Mammary epithelial cell (primary cell): ENCODE measurements at places on chromosomes 4 and X. TPM values are rescaled to one million over a fixed set of nuclear protein-coding genes. Genes with fewer than 3 reads are reported as not detected.

DNA sequence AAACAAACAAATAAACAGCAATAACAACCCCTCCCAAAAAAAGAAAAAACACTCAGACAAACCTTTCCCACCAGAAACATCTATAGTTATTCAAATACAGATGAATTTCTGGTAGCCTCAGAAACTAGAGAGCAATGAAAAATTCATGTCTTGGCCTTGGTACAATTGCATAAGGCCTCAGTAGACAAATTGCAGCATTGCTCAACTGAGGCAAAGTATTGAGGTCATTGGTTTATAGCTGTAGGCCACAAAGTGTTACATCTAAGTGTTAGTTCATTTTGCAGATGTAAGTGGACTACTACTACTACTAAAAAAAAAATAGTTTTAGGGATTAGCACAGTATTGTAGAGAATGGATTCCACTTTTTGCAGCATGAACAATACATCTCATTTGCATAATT lies 2268.3 kb downstream of the ARAP2 start:
- no peak for DNase-seq

DNA sequence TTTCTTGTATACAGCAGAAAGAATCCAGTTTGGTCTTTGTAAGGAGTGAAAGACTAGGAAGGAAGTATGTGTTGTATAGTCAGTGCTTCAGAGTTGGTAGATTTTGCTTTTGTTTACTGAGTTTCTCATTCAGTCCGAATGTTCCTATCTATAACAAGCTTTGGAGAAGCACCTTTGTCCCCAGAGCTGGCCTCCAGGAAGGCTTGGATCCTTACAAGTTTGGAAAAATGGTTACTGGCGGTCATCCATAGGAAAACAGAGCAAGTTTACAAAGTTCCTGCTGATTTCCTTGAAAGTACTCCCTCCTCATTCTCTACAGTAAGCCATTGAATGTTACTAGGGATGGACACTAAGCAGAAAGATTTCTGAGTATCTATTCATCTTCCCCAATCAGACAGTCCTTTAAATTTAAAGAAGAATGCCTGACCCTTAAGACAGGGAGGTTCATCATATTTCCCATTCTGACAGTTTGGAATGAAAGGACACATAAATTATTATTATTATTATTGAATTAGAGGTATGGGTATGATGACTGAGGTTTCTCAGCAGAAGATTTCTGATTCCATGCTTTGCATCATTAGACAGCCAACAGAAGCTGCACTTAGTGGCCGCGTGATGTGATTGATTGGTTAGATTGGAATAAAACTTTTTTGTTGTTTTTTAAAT lies 35.8 kb downstream of the FAT4 start:
- DNase-seq, result no peak

DNA sequence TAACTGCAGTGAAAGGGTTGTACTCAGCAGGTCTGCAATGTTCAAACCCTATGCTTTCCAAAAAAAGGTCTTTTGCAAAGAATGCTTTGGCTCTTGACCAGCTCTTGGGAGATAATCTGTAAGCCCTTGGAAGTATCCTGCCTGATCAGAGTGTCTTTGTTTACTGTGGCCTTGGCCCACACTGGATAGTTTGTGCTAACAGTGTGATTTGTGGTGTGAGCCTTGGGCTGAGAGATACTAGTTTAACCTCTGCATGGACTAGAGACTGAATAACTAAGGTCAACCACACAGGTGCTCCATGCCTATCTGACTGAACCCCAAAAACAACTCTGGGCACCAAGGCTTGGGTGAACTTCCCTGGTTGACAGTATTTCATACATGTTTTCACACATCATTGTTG lies 3.6 kb upstream of the MAGED1 start:
- DNase-seq, result no peak

DNA sequence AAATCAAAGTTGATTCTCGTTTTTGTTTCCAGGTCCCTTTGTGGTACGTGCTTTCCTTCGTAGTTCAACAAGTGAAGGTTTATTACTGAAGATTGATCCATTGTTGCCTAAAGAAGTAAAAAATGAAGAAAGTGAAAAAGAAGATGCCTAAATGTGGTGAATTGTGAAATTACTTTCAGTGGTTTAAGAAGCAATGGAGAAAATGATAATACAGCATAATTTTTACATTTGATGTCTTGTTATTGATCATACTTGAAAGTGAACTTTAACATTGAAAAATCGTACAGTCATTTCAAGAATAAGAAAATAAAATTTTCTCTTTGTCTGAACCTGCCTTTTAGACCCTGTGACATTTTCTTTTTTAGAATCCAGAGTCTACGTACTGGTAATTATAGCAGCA lies 89.8 kb downstream of the MRPL1 start:
- no peak for DNase-seq

DNA sequence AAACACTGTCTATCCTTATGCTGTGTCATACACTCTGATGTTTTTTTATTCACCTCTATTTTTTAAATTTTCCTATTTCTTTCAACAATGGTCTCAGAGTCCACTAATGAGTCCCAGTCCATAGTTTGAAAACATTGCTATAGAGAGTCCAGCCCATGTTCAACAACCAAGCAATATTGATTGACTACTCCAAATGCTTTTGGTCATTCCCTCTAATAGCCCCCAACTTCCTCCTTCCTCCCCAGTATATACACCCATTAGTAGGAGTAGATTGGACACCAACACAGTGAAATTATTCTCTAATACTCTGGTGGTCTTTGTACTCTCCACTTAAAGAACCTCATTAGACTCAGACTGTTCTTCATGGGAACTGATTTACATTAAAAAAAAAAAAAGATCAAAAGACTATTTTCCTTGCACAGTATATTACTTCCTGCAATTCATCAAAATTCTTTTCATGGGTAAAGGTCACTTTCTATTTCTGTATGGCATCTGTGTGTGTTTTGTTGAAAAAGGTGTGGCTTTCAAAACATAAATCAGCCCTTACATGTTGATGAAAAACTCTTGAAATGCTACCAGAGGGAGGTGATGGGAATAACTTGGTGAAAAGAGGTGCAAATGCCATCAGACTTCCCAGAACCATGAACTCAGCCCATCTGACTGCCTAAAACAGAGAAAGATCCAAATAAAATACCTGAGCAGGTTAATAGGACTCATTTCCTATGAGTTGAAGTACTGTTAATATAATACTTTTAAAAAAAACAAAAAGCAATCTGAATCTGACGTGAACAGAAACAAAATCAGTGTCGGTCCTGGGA lies 250.3 kb upstream of the KLF3 start:
- no peak for DNase-seq

DNA sequence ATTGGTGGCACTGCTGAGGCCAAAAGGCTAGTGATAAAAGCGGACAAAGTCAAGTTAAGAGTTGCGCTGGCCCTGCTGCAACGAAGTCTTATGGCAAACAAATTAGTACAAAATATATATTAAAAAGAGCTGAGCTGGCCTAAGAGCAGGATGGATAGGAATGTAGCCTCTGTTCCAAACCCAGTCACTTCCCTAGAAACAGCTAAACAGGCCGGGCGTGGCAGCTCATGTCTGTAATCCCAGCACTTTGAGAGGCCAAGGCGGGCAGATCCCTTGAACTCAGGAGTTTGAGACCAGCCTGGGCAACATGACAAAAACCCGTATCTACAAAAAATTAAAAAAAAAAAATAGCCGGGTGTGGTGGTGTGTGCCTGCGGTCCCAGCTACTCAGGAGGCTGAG lies 32.4 kb upstream of the UGDH start:
- DNase-seq, result no peak

DNA sequence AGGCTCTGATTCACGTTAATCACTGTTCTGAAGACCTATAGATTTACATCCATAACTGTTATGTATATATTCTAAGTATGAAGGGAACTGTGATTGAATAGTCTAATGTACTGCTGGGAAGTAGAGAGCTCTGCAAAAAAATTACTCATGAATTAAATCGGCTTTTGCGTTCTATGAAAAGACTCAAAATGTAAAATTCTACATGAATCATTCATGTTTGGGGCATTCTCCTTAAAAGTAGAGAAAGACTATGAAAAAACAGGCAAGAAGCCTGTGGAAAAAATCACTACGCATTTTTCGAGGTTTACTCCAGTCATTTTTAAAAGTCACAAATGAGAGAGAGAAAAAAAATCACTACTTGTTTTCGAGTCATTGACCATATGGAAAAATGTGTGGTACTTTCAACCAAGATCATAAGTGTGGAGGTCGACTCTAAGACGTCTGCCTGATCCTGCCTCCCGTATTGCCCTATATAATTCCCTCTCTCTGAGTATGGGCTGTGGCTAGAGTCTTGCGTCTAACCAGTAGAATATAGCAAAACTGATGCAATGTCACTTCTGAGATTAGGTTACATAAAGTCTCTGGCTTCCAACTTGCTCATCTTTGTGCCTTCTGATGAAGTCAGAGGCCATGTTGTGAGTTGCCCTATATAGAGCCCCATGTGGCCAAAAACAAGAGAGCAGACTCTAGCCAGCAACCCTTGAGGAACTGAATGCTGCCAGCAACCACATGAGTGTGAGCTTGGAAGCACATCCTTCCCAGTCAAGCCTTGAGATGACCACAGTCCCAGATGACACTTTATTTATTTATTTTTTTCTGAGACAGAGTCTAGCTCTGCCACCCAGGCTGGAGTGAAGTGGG lies 32.1 kb upstream of the VEGFD start:
- no peak for DNase-seq

GRCh38 chr4:89708903-89709421 lies 128.0 kb downstream of the SNCA start:
- DNase-seq, result no peak

GRCh38 chr4:168291242-168291641 lies 27.3 kb downstream of the DDX60 start:
- DNase-seq, result no peak

DNA sequence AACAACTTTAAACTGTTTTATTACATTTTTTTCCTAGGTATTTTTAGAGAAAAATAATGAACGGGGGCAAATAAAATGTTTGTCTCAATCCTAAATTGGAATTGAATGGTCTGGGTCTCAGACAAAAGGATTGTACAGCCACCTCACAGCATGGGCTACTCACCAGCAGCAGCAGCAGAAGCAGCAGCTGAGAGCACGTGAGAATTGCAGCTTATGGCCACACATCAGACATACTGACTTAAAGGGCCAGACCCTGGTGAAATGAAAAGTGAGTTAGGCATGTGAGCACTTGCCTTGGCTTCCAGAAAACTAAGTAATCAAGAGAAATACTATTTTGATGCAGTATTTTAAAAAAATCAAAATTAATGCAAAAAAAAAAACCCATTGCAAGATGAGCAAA lies 56.6 kb downstream of the AASDH start:
- no peak for DNase-seq

- DNase-seq, result no peak
Measured at GRCh38 chrX:13535376-13536165, 33.8 kb upstream of the EGFL6 start.

DNA sequence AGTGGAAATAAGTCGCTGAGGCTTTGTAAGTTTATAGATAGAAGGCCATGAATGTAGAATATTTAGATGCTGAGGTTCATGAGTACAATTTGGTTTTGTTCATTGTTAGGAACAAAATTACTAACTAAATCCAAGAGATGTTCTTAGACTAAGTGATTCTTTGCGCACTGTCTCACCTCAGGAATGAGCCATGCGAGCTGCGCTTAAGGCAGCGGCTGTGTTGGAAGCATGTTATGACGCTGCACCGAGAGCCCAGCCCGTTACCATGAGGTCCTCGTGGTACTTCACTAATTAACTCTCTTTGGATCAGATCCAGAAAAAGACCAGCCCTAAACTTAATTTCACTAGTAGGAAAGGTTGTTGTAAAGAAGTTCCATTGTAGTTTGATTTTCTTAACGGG lies 166.2 kb downstream of the RAPGEF2 start:
- no peak for DNase-seq

DNA sequence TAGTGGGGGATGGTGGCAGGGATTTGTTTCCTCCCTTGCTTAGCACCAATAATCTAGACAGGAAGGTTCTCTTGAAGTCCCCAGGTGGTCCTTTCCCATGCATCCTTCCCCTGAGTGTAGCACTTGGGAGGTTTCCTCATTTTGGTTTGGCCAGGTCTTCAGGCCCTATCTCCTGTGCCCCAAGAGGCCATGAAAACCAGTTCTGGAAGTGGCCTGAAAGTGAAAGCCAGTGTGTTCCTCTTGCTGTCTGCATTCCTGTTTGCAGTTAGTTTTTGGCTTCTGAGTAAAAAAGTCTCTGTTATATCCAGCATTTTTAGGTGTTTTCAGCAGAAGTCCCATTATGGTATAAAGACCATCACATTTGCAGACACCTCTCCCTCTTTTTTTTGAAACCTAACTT lies 59.5 kb downstream of the MTM1 start:
- no peak for DNase-seq

- no peak for DNase-seq
Measured at GRCh38 chr4:85774489-85774888, 299.5 kb downstream of the ARHGAP24 start.

- no peak for DNase-seq
Measured at GRCh38 chrX:150506020-150506419, 62.4 kb upstream of the MTM1 start.

DNA sequence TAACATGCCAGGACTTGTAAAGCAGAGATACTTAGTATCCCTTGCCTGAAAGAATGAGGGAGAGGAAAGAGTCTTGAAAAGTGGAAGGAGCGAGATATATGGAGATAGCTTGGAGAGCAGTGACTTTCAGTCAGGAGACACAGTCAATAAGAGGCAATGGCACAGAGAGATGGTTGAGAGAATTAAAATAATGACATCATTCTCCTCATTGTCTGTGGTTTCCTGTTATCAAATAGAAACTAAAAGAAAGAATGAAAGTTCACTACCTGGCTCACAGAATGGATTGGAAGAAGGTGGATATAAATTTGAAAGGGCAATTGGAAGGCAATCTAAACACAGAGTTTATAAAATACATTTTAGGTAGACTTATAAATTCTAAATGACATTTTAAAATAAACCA lies 760.2 kb upstream of the AADAT start:
- DNase-seq, result no peak

DNA sequence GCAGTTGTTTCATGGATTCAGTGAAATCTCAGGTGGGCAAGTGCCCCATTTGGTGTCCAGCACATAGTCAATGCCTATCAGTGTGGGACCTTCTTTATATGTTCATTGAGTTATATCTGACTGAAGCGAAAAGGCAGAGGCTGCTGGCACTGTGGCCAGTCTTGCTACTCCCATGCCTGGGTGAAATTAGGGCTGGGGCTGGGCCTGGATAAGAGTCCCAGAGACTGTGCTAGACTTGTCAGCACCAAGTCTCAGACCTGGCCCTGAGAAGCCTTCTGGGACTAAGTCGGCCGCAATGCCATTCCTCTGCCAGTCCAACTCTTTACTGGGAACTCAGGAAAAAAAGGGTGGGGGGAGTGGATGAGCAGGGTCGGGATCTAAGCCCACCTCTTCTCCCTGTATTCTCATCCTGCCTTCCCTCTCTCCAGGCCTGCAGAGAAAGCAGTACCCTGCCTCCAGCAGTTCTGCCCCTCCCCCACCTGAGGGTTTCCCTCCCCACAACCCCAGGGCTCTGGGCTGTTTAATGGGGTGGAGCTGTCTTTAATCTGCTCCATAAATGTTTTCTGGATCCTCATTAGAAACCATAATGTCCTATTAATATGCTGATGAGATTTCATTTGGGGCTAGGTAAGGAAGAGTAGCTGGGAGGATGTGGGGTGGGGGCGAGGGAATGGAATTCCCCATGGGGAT lies 153.5 kb upstream of the PJA1 start:
- DNase-seq, result no peak

- peak; percentile 70 for DNase-seq
Measured at GRCh38 chrX:9911487-9911886, 55.7 kb upstream of the CLDN34 start.

CCDC149 gene
- 4.8 TPM for total RNA-seq

F8A2 gene
- total RNA-seq, result not detected in 2 replicates

PARM1 gene
- not detected in 2 replicates for total RNA-seq

SHROOM2 gene
- total RNA-seq, result 12.0 TPM

MAGEH1 gene
- total RNA-seq, result 8.2 TPM

SLIT2 gene
- 0.17 TPM for total RNA-seq

POLR2B gene
- 105 TPM for total RNA-seq
